ENCODE measurements at places on chromosomes 2 and 18. TPM values are rescaled to one million over a fixed set of nuclear protein-coding genes. Genes with fewer than 3 reads are reported as not detected.
A peak's percentile ranks its signal among the peaks of the same experiment; 100 is the strongest.

DNA sequence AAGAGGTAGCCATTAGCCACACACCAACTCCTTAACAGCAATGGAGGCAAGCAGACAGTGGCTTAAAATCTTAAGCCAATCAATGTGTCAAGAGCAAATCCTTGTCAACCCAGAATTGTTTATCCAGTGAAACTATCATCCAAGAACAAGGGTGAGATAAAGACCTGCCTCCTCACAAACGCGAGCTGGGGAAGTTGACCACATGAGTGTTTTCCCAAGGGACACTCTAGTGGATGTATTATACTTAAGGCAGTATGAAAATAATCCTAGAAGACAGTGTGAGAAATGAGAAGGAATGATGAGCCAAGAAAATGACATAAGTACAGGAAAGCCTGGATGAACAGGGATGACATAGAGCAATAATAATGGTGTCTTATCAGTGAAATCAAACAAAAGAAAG, 209.6 kb downstream of the TWIST2 start:
- H3K4me1 ChIP-seq, result no peaks in the 10 kb centered on the region
- peaks cover 16% of the 10 kb centered on the region for H3K36me3 ChIP-seq
- H3K27ac ChIP-seq, result no peak overlapping the region
- DNase-seq, result no peak

GRCh38 chr2:197975931-197976519, 171.6 kb downstream of the PLCL1 start:
- no peak overlapping the region for H3K4me3 ChIP-seq
- H3K27ac ChIP-seq, result no peak overlapping the region

DNA sequence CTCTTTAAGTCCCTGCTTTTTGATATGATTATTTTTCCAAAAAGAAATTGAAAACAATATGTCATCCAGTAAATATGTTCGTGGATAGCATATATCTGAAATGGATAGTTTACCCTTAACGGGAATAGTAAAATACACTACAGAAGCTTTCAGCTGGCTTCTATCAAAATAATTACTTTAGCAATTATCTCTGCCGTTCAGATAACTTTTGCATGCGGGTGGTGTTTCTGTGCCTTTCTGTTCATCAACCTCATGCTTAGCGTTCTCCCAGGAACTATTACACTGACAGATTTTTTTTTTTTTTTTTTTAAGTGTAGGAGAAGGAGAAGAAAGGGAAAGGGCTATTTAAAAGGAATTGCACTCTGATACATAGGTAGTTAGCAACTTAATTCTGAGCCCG, 53.6 kb downstream of the TSHZ1 start:
- H3K4me1 ChIP-seq, result peaks cover 10% of the 10 kb centered on the region
- no peaks in the 10 kb centered on the region for H3K27me3 ChIP-seq
- H3K27ac ChIP-seq, result no peak overlapping the region
- H3K4me3 ChIP-seq, result no peak overlapping the region
- no peak for DNase-seq
- no peaks in the 10 kb centered on the region for H3K36me3 ChIP-seq

GRCh38 chr18:60146220-60146960, 226.2 kb downstream of the MC4R start:
- H3K36me3 ChIP-seq, result no peaks in the 10 kb centered on the region
- H3K27me3 ChIP-seq, result no peaks in the 10 kb centered on the region
- H3K4me3 ChIP-seq, result no peak overlapping the region

DNA sequence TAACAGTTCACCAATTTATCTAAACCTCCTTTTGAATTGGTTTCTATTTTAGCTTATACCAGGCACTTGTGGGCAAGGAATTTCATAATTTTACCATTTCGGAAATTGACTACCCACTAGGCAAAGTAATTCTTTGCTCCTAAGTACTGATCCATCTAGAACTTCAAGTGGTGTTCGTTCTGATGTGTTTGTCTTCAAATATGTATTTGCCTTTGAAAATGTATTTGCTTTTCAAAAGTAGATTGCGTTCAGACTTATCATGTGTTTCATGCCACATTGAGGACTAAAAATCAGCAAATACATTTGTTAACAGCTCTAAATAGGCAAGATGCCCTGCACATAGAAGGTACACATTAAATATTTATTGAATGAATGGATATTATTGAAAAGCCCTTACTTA, 26.7 kb downstream of the IFIH1 start:
- no peak overlapping the region for H3K4me3 ChIP-seq
- peaks cover 29% of the 10 kb centered on the region for H3K4me1 ChIP-seq
- H3K36me3 ChIP-seq, result no peaks in the 10 kb centered on the region
- no peak overlapping the region for H3K27ac ChIP-seq
- H3K27me3 ChIP-seq, result no peaks in the 10 kb centered on the region

DNA sequence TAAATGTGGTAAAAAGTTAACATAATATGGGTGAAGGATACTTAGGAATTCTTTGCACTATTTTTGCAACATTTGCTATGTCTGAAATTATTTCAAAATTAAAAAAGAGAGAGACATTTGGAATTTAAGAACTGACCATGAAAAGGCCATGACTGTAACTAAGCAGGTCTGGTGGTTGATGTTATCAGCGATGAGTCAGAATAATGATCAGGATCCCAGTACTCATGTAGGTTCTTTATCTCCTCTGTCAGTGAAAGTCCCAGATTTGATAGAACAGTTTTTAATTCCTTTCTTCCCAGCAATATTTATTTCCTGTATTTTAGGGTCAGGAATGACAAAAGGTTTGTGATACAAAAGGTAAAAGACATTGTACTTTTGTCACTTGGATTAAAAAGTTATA, 242.4 kb upstream of the ZNF521 start:
- no peak overlapping the region for H3K27ac ChIP-seq
- H3K4me3 ChIP-seq, result no peak overlapping the region
- H3K4me1 ChIP-seq, result no peaks in the 10 kb centered on the region
- no peaks in the 10 kb centered on the region for H3K36me3 ChIP-seq
- no peaks in the 10 kb centered on the region for H3K27me3 ChIP-seq

DNA sequence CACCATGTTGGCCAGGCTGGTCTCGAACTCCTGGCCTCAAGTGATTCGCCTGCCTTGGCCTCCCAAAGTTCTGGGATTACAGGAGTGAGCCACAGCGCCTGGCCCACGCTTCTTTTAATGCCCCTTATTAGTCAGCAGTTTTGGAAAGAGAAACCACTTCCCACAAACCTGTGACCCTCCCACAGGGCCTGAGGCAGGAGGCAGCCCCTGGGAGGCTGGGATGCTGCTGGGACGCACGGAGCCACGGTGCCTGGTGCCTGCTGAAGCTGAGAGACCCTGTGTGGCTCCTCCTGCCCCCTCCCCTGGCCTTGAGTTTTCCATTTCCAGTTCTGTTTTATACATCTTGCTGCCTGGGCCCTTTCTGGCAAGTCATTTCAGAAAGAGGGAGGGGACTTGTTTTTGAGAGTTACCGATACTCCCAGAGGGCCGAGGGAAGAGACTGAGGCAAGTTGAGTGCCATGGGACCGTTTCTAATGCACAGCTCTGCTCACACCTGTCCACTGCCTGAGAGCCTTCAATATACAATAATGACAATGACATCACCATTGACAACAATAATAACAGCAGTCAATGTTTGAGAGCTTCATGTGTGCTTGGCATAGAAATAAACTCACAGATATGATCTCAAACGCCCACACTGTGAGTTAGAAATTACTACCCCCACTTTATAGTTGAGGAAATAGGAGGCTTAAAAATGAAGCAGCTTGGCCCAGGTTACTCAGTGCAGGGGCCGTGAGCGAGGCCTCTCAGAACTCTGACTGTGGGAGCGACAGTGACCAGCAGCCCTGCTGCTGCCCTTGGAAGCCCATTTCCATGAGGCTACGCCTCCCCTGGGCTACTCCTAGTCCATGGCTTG, 78.1 kb upstream of the YWHAQ start:
- H3K36me3 ChIP-seq, result no peaks in the 10 kb centered on the region
- H3K4me3 ChIP-seq, result no peak overlapping the region
- H3K27me3 ChIP-seq, result no peaks in the 10 kb centered on the region
- no peak for DNase-seq
- no peak overlapping the region for H3K27ac ChIP-seq

- H3K27ac ChIP-seq, result no peak overlapping the region
- no peaks in the 10 kb centered on the region for H3K36me3 ChIP-seq
- H3K27me3 ChIP-seq, result no peaks in the 10 kb centered on the region
Measured at GRCh38 chr18:62788111-62788510, 72.8 kb downstream of the PHLPP1 start.

DNA sequence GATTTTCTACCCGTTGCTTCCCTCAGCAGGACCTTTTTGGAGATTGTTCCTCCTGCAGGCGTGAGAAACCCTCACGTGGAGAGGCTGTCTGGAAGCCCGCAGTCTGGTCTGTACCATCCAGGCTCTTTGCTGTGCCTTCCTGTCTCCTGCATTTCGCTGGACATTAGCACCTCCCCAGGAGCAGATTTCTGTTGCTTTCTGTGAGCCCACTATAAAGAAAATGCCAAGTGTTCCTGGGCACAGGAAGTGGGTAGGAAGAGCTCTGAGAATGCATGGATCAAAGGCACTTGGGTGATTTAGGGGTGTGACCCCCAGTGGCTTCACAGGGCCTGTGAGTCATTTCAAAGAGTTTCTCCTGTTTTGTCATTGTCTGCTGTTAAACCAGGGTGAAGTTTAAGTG, 27.3 kb downstream of the SPTBN1 start:
- H3K4me1 ChIP-seq, result peaks cover 27% of the 10 kb centered on the region
- no peaks in the 10 kb centered on the region for H3K27me3 ChIP-seq
- H3K36me3 ChIP-seq, result no peaks in the 10 kb centered on the region
- no peak overlapping the region for H3K27ac ChIP-seq

DNA sequence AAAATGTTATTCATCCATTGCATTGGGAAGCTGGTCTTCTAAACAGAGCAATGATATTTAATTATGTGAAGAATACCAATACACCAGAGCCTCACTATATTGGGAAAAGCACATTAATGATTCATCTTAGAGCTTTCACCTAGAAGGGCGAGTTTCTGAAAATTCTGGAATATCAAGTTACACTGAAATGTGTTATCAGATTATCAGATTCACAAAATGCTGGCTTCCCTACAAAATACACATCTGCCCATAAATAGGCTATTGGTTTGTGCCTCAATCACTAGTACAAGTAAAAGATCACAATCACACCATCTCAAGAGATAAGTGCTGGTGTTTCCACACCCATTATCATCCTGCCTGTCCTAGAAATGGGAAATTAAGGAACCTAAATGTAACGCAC, 200.7 kb downstream of the TMEM163 start:
- no peaks in the 10 kb centered on the region for H3K4me1 ChIP-seq
- H3K27ac ChIP-seq, result no peak overlapping the region
- H3K4me3 ChIP-seq, result no peak overlapping the region
- no peaks in the 10 kb centered on the region for H3K36me3 ChIP-seq
- DNase-seq, result no peak

DNA sequence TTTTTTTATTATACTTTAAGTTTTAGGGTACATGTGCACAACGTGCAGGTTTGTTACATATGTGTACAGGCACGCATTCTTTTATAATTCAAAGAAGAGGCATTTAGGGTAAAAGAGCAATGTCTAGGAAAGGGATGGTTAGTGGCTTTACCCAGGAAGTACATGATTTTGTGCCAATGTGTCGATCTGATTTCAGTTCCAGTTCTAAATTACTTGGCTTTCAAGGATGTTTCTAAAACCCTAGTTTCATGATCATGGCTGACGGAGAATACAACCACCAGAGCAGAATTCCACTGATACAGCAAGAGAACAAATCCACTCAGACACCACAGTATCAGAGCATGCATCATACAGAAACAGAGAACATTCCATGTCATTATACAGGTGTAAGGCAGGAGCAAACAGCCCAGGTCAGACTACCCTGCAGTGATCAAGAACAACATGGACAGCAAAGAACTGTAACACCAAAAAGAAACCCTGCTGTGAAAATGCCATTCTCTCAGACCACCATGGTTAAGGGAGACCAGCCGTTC, 116.7 kb upstream of the STK17B start:
- H3K27me3 ChIP-seq, result no peaks in the 10 kb centered on the region
- no peak for DNase-seq
- H3K4me3 ChIP-seq, result no peak overlapping the region
- no peaks in the 10 kb centered on the region for H3K36me3 ChIP-seq
- H3K27ac ChIP-seq, result no peak overlapping the region
- no peaks in the 10 kb centered on the region for H3K4me1 ChIP-seq

DNA sequence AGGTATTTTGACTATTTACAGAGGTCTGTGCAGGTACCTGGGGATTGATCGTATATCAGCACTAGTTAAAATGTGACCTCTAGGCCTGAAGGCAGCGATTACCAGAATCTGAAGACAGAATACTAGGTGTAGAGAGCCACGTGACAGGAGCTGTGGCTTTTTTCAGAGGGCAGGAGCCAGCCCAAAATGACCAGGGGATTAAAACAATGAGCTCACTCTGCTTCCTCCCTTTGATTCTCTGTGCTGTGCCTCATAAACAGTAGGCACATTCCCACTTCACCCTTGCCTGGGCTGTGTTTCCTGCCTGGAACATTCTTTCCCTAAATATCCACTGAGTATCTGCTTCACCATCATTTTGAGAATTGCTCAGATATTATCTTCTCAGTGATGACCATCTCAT, 15.2 kb downstream of the ITGAV start:
- DNase-seq, result peak; percentile 13
- no peaks in the 10 kb centered on the region for H3K27me3 ChIP-seq
- H3K36me3 ChIP-seq, result no peaks in the 10 kb centered on the region

- no peak for DNase-seq
- no peaks in the 10 kb centered on the region for H3K4me1 ChIP-seq
- H3K36me3 ChIP-seq, result no peaks in the 10 kb centered on the region
- H3K27ac ChIP-seq, result no peak overlapping the region
- H3K4me3 ChIP-seq, result no peak overlapping the region
Measured at GRCh38 chr18:55878224-55878623, 290.2 kb upstream of the TCF4 start.

DNA sequence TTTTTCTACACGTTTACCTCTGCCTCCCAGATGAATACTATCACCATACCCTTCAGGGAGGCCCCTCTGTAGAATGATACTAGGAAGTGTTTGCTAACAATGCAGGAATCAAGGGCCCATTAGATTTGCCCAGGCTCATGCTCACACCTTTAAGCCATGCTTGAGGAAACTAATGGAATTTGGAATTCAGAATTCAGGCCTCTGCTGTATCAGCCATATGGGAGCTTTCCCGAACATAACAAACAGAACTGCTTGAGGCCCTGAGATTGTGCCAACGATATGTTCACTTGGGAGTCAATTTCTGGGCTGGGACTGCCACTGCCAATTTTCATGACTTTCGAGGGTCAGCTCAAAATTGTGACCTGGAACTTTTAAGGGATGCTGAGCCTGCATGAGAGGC, 282.5 kb downstream of the CLIP4 start:
- DNase-seq, result peak; percentile 68
- no peaks in the 10 kb centered on the region for H3K27me3 ChIP-seq
- H3K27ac ChIP-seq, result peak overlapping the region; percentile 56

- no peak overlapping the region for H3K4me3 ChIP-seq
- no peak overlapping the region for H3K27ac ChIP-seq
- DNase-seq, result no peak
- H3K4me1 ChIP-seq, result no peaks in the 10 kb centered on the region
- no peaks in the 10 kb centered on the region for H3K36me3 ChIP-seq
Measured at GRCh38 chr2:45182667-45183295, 173.5 kb upstream of the SIX2 start.

Gene COL4A3
- total RNA-seq, result 16.5 TPM

Gene LGALSL
- 8.6 TPM for total RNA-seq

Gene EVA1A
- total RNA-seq, result 31.3 TPM

Gene ASB18
- not detected for total RNA-seq

Gene CHRNA1
- not detected for total RNA-seq

Gene PAX8
- total RNA-seq, result 2.3 TPM

Gene IL36G
- total RNA-seq, result not detected
